Occipital lobe (tissue), 3 donors: ENCODE measurements at places on chromosomes 1 and 21.

- peak; percentile 9 for DNase-seq
Observed at GRCh38 chr1:162663589-162664106, 31.4 kb downstream of the DDR2 start.

DNA sequence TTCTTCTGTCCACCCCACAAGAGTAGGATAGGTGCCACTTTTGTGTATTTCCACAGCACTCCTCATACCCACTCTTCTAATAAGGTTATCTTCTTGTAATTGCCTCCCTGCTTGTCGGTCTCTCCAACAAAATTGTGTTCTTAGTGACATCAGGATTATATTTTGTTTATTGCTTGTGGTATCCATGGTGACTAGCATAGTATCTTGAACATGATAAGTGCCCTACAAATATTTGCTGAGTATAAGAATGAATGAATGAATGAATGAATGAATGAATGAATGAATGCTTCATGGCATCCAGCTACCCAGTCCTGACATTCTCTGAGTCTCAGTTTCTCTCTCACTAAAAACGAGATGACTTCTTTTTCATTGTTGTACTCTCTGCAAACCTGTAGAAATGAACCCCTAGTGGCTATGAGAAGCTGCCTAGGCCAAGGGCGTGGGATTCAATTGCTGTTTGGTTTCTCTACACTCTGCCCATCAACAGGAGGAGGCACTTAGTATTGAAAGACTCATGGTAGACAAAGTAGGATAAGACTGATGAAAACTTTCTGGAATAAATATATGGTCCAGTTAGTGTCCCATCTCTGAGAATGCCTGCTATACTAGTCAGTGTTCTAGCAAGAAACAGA lies 121.0 kb downstream of the TMEM53 start:
- DNase-seq: no peak

DNA sequence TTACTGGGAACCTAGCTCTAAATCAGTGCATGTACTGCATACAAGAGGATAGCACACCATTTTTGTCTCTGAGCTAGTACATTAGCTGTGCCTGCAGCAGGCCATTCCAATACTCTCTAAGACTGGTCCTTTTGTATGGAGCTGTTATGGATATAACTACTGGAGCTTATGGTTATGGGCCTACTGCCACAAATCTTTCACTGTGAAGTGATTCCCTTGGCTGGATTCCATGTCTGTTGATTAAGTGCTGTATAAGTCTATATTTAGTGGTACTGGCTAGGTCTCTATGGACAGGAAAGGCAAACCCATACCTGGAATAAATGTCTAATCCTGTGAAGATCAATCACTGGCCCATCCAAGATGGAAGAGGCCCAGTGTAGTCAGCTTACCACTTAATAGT lies 12.0 kb downstream of the ZFYVE9 start:
- no peak for DNase-seq

DNA sequence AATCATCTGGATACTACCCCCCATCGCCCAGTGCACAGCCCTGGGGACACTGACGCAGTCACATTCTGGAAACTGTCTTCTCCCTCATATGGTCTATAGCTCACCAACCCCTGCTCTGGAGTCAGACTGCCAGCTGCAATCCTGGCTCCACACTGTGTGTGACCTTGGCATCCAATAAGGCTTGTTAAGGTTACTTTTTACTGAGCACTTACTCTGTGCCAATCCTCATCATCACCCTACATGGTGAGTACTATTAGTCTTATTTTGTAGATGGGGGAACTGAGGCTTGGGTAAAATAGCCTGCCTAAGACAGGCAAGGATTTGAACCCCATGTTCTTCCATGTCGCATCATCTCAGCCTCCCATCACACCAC lies 34.9 kb downstream of the AHDC1 start:
- DNase-seq: no peak

- no peak for DNase-seq
Observed at GRCh38 chr1:9604836-9605235, 16.1 kb downstream of the TMEM201 start.

DNA sequence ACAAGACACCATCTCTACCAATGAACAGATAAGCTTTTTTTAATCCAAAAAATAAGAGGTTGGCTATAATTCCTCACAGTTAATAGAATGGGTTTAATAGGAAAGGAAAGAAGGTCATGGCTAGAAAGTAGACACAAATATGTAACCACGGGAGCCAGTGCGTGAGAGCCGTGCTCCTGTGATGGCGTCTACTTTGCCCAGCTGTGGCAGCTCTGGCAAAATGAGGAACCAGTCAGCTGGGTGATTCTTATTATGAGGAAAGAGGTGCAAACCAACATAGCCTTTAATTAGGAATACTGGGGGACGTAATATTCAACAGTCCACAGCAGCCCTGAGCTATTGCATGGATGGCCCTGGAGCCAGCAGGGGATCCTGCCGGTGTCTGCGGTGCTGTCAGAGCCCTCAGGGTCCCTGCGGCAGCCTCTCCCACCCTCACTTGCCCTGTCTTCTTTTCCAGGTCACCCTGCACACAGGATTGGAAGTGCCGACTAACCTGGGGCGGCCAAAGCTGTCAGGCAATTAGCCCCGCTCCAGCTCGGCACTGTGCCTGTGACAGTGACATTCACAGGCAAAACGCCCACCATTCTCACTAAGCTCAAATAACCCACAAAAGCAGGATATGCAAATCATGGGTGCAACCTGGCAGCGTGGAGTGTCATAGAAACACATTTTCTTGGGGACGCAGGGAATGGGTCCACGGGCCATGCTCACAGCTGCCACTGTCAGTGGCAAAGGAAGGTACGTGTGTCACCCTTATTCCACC lies 25.9 kb upstream of the GNPAT start:
- no peak for DNase-seq

GRCh38 chr1:67785847-67786753 lies 47.2 kb downstream of the GNG12 start:
- no peak for DNase-seq

GRCh38 chr1:227417756-227418480 lies 99.6 kb upstream of the CDC42BPA start:
- DNase-seq: no peak

- DNase-seq: no peak
Observed at GRCh38 chr1:179425186-179425585, 59.4 kb downstream of the AXDND1 start.

DNA sequence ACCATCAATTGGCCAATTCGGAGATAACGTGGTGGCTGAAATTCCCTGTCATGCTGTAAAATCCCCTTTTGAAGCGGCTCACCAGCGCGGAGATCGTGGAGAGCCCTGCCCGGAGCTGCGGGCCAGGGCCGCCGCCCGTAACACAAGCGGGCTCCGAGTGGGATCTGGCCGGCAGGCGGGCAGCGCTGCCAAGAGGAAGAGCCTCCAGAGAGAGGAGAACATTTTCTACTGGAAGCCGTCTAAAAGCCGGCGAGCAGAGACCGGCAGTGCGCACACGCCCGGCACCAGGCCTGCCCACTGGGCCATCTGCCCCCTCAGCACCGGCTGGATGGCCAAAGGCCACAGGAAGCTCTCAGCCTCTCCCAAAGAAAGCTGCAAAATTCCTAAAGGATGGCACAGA lies 15.5 kb downstream of the SSBP3 start:
- no peak for DNase-seq

GRCh38 chr1:8340448-8340847 lies 22.5 kb downstream of the SLC45A1 start:
- DNase-seq: no peak

DNA sequence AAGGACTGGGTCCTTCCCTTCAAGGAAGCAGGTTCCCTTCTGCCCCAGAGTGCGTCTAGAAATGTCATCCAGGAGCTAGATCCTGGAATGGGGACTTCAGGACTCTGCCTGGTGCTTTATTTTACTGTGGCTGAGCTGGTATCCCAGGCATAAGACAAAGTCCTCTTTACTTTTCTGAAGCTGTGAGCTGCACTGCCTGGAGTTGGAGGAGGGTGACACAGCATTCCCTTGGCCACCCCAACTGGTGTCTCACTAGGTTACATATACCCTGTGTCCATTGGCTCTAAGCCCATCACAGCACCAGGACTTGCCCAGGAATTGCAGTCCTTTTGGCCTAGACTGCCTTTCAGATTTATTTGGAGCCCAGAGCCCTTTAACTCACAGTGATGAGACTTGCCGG lies 41.8 kb upstream of the CD55 start:
- DNase-seq: no peak

DNA sequence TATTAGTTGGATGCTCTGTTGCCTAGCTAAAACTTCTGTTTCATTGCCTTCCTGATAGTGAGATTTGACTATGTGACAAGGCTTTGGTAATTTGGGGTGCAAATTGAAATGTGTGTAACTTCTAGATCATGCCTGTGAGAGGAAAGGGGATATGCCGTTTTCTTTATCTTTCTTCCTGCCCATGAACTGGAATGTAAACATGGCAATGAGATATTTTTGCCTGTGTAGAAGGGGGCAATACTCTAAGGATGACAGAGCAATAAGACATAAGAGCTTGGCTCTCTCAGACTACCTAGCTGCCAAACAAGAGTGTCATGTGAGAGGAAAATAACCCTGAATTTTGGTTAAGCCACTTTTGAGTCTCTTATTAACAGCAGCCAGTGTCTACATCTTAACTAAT lies 49.7 kb downstream of the RAP1A start:
- DNase-seq: no peak

GRCh38 chr21:38139380-38140168 lies 117.2 kb upstream of the KCNJ15 start:
- no peak for DNase-seq
